ENCODE measurements at places on chromosomes 1 and 21.

- no peak for DNase-seq
These were observed 3.3 kb upstream of the MYOG start for GRCh38 chr1:203089001-203089650.

GRCh38 chr1:61094677-61095469 is 12.5 kb downstream of the NFIA start:
- DNase-seq: no peak

DNA sequence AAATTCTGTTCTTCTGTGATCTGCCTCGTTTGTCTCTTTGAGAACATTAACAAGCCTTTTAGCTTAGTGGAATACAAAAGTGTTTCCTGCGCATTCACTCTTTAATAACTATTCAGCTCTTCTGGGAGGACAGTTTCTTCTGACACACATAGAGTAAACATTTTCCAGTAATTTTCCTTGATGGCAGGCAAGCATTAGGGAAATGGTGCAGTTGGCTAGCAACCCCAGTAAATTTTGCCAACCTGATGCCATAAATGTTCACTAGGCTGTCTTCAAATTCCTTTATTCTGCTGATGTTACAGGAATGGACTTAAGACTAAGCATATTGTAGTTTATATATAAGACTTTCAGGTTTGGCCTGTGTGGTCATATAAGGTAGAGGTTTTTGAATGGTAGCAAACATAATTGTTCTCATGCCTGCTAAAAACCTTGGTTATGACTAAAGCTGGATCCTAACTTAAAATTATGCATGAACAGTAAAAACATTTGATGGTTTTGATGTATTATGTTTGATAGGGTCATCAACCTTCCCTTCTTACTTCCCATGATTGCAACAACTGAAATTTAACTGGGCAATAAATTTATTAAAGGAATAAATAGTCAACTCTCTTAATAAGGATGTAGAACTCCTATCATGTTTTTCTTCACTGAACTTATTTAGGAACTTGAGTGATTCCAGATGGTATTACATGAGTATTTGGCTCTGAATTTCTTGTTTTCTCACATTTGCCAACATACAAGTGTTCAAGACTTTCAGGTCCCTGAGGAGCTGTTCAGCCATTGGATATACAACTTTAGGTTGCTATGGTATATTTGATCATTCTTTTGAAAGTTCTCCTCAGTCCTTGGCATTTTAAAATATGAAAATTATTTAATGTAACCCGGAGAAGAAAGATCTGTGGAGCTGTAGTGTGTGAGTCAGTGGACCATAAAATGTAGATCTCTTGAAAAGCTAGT is 223.4 kb downstream of the FMN2 start:
- DNase-seq: no peak

DNA sequence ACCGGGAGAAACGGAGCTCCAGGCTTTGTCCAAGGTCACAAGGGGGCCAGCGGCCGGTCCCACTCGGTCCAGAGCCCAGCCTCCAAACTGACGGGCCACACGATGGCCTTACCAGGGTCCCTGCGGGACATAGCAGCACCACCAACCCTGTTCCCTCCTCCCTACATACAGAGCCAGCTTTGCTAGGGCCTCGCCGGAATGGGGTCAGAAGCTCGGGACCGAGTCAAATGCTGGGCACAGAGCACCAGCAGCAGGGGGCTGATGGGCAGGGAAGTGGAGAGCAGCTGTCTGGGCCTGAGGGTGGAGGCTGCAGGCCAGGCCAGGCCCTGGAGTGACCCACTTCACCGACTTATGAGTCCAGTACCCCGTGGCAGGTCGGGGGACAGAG is 14.9 kb upstream of the TTC39A start:
- no peak for DNase-seq

DNA sequence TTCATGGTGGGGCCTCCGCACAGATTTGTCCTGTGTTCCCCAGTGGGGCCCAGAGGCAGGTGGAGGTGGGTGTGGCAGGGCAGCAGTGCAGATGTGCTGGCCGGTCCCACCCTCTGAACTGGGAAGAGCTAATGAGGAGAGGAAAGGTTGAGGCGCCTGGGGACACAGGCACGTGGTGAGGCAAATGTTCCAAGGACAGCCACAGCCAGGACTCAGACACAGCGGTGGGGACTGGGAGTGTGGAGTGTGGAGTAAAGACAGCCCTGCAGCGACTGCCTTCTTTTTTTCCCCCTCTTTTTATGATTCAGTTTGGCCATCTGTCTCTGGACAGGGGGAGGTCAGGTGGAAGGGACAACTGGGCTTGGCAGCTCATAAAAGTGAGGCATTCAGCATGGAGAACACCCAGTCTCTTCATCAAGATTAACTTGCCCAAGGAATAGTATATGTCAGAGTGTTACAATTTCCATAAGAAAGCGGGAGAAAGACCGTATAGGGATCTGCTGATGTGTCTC is 104.2 kb upstream of the GCLM start:
- no peak for DNase-seq

DNA sequence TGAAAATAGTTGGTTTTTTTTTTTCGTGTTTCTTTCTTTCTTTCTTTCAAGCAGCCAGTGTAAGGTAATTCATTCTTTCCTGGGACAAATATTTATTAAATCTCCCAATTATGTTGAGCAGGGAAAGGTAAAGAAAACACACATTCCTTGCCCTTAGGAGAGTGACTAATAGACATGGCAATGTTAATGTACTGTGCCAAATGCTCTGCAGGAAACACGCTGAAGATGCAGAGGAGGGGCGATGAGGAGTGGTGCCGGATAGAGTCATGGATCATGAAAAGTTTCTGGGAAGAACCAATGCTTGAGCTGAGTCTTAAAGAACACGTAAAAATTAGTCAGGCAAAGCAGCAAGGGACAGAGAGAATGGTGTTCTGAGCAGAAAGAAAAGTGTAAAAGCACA is 199.2 kb downstream of the DNM3 start:
- DNase-seq: no peak

DNA sequence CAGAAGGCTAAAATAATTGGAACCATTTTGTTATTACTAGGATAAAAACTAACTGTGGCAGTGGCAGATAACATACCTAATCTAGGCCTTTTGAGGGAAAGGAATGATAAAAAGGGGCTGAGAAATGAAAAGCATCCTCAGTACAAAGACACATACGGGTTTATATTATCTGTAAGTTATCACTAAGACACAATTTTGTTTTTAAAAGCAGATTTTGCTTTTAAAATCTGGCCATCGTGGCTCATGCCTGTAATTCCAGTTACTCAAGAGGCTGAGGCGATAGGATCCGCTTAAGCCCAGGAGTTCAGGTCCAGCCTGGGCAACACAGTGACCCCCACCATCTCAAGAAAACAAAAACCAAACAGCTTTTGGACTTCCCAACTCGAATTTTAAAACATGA is 24.8 kb upstream of the HP1BP3 start:
- DNase-seq: no peak

DNA sequence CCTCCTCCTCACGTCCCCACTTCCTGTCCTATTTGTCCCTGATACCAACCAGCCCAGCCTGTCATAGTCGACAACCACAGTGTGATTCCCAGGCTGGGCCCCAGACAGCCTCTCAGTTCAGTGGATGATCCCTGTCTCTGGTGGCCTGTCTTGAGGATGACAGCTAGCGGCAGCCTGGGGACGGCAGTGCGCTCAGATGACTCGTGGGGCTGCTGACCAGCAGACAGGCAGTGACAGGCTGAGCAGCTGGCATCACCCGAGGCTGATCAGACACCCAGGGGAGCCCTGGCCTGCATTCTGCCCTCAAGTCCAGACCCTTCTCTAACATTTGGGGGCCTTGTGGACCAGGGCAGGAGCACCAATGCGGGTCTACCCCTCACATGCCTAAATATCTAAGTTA is 21.0 kb downstream of the NKAIN1 start:
- no peak for DNase-seq

- DNase-seq: no peak
These were observed 10.4 kb downstream of the TARBP1 start for GRCh38 chr1:234468580-234468979.

GRCh38 chr1:87346130-87346814 is 17.6 kb downstream of the LMO4 start:
- no peak for DNase-seq

- DNase-seq: no peak
These were observed 4.9 kb downstream of the GREM2 start for GRCh38 chr1:240607006-240607405.

DNA sequence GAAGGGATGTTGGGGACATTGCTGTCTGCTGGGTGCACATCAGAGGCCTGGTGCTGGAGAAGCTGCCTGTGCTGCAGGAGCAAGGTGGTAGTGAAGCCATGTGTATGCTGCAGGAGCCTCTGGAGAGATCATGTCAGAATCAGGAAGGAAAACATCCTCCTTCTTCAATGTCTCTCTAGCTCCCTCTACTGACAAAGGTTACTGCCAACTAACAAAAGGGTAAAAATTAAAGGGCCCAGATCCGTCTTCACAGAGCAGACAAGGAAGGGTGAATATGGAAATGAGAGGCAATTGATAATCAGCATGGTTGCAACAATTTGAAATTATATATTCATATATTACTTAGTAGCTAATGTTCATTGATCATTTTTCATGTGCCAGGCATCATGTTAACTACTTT is 32.2 kb downstream of the FAM177B start:
- no peak for DNase-seq

- no peak for DNase-seq
These were observed 3.0 kb downstream of the PAXBP1 start for GRCh38 chr21:32768530-32768929.

- no peak for DNase-seq
These were observed 163.2 kb downstream of the TNR start for GRCh38 chr1:175579956-175580750.

DNA sequence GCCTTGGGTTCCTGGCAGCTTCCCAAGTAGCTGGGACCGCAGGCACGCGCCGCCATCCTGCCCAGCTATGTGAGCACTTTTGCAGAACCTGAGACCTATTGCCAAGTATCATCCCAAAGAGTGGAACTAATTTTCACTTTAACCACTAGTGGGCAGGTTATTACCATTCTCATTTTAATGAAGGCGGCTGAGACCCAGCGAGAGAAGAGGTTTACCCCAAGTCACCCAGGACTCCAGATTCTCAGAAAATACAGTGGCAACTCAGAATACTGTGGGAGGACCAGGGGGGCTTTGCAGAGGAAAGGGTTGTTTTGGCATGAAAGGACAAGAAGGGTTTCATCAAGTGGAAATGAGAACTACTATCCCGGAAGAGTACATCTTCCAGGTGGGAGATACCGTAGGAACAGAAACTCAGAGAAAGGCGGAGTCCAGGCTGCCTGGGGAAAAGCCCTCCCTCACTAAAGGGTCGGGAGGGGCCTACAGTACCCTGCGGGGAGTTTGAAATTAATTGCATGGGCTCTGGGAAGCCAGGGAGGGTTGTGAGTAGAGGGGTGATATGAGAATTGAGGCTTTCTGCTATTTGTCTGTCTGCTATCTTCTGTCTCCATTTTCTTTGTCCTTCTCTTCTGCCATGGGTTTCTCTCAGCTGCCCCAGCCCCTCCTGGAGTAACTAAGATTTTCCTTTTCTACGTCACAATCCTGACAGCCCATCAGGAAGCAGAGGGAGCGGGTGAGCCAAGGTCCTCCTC is 7.2 kb upstream of the SEMA4A start:
- DNase-seq: no peak

GRCh38 chr1:22114083-22115012 is 28.5 kb downstream of the WNT4 start:
- DNase-seq: no peak
